EL (cell line): ENCODE measurements at places on chromosomes 6 and 20.

- no peak for DNase-seq
These were observed 359.8 kb downstream of the ZFAND3 start for GRCh38 chr6:38179300-38179699.

DNA sequence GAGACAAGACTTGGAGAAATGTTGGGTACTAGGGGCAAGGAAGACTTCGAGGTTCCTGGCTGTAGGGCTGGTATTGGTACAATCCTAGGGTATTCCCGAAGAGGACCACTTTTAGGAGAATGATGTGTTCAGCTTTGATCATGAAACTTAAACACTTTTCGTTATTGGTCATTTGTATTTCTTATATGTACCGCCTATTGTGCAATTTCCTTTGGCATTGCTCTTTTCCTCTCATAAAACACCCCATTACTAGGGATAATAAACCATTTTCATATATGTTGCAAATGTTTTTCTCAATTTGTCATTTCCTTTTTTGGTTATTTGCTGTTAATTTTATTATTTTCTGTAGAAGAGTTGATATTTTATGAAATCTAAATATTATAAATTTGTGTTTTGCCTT lies 18.9 kb upstream of the ARFGEF3 start:
- no peak for DNase-seq

GRCh38 chr6:32148289-32149091 lies 3.2 kb downstream of the PRRT1 start:
- no peak for DNase-seq

DNA sequence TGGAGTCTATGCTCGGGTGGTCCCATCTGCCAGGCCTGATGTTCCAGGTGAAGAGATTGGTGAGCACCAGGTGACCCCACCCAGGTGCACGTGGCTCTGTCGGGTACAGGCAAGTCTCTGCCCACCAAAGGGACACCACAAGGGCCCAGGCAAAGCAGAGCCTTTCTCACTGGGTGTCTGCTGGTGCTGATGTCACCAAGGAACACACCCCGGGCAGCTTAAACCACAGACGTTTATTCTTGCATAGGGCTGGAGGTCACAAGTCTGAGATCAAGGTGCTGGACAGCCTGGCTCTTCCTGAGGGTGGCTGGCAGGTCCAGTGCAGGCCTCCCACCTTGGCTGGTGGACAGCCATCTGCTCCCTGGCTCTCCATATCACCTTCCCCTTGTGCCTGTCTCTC lies 100.7 kb upstream of the CD93 start:
- DNase-seq = no peak

DNA sequence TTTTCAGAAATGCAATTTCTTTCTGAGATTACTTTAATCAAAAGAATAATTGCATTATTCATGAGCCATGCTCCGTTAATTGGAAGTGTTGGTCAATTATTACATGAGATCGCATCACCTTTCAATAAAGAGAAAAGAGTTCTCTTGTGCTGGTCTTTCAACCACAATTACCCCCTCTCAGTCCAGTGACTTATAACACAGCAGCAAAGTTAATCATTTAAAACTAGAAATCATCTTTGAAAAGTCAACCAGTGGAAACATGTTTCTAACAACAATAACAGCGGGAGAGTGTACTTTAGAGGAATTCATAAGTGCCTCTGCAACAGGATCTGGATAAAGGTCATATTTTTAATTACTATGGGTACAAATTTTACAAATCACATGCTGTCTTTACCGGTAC lies 384.4 kb upstream of the AGPAT4 start:
- DNase-seq = no peak

DNA sequence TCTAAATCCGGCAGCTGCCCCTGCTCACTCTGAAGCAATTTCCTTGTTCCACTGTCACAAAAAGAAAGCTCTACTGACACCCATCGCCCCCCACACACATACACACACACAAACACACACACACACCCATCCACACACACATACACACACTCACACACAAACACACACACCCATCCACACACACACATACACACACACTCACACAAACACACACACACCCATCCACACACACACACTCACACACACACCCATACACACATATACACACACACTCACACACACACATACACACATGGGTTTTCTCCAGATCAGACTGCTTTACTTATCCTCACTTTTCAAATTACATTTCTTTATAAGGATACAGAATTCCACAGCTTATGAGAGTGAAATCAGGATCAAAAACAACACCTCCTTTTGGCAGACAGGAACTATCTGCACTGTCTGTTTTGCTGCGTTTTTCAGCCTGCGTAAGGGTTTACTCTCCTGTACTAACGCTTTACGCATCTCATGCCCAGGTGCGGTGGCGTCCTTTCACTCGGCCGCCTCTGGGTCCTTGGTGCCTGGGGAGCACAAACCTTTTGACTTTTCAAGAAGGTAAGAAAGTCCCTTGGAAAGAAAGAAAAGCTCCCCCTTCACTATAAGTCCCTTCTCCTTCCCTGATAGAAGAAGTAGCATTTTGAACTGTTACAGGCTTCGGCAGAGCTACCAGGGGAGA lies 8.0 kb downstream of the DACT2 start:
- DNase-seq = no peak

- no peak for DNase-seq
These were observed 51.3 kb downstream of the PDE7B start for GRCh38 chr6:135902756-135903331.

DNA sequence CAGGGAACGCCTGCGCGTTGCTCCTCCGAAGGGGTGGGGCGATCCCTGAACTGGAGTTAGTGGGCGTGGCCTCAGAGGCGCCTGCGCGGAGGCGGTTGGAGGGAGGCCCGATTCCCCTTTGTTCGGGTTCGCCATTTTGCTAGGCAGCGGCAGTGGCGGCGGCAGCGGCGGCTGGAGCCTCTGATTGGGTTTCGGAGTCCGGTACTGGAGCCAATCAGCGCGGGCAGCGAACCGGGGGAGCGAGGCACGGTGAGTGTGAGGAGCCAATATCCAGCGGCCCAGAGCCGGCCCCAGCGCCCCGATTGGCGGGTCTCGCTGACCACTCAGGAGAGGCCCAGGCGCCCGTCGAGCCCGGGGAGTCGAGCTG lies at the start of gene NFYA:
Gene NFYA (plus strand): TSS at position 139 of the 367 bp plus-strand sequence. CDS start 6,116 bp downstream, outside the sequence.
- DNase-seq = no peak

GRCh38 chr20:10260316-10260715 lies 41.7 kb downstream of the SNAP25 start:
- DNase-seq = no peak

DNA sequence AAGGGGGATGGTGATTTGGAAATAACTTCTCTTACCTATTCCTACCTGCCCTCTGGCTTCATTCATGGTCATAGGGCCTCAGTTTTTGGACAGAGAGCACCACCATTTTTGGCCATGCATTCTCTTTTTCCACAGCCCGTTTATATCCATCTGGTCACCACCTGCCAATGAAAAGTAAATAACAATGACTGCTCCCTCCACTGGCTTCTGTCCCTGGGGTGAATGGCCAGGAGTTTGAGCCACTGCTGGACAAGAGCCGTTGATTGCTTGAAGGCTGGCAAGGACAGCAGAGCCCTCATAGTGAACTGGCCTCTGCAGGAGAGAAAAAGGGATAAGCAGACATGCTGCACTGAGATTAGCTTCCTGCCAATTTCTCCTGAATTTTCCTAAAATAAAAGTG lies 261.8 kb downstream of the ADGB start:
- DNase-seq = no peak

GRCh38 chr6:105212587-105212986 lies 32.8 kb upstream of the POPDC3 start:
- DNase-seq = no peak

DNA sequence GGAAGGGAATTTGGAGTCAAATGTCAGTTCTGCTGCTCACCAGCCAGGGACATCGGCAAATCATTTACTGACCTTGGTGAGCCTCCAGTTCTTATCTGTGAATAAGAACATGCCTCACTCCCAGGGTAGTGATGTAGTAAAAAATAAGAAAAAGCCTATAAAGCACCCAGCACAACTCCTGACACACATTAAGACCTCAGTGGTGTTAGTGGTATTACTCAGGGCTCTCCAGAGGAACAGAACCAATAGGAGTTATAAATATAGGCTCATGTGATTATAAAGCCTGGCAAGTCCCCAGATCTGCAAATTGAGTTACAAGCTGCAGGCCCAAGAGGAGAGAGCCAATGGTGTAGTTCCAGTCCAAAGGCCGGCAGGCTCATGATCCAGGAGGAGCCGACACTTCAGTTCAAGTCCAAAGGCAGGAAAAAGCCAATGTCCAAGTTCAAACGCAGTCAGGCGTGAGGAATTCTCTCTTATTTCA lies 71.3 kb upstream of the EYA2 start:
- no peak for DNase-seq

GRCh38 chr20:17334932-17335331 lies 108.1 kb downstream of the PCSK2 start:
- no peak for DNase-seq

DNA sequence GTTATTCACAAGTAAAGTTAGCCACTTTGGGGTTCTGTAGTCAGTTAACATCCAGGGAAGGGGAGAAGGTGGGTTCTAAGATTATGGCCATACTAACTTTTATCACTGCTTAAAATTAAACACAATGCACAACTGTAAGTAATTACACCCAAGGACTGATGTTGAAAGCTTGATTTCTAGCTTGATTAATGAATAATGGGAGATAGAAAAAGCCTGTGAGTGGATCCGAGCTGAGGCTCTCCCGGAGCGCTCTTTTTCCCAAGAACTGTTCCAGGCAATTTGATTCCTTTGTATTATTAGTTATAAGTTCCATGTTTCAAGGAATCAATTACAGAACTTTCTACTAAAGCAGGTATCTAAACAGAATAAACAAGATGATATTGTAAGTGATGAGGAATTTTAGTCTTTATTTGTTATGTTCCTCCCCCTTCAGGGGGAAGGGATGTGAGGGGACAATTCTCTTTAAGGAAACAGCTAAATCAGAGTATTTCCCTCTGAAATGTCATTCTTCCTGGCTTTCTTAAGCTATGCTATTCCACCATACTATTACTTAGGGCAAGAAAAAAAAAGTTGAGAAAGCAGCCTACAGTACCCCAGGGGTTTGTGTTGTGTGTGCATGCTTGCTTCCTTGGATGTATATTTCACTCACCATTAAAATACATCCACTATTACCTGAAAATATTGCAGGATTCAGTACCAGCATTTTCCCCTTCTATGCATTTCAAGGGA lies 3.8 kb downstream of the TSHZ2 start:
- DNase-seq = no peak

- no peak for DNase-seq
These were observed 17.8 kb downstream of the MAN1A1 start for GRCh38 chr6:119331663-119332286.

- DNase-seq = no peak
These were observed 378.5 kb downstream of the FRK start for GRCh38 chr6:115681978-115682775.

DNA sequence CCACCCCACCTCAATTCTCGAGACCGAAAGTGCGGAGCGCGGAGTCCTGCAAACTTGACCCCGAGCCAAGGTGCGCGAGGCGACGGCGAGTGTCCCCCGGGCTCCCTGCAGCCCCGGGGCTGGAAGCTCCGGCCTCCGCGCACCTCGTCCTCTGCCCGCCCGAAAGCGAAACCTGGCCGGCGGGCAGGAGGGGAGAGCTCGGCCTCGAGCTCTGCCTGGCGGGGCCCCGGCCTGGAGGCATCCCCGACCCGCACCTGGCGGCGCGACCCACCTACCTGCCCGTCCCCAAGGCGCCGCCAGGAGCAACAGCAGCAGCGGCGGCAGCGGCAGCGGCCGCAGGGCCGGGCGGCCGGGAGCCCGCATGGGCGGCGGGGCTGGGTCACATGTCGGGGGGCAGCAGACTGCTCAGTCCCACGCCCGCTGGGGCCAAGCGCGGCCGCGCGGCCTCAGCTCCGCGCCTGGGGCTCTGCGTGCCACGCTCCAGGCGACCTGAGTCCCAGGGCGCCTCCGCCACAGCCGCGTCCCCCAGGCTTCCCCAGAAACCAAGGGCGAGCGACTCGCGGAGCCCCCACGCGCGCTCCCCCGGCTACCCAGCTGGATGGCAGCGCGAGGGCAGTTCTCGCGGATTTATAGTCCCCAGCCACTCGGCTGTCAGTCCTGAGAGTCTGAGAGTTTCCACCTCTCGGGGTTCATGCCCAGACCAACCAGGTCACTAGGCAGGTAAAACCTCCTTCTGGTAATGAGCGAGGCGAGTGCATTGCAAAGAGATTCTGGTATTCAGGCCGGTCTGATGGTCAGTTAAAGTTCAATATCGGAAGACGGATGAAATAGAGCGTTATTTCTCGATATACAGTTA lies at the start of gene IL20RA:
Gene IL20RA (minus strand): TSS at position 600 of the 856 bp plus-strand sequence. CDS start 237 bp downstream, at position 363.
- peak; percentile 24 for DNase-seq

GRCh38 chr6:43103253-43103876 lies 27.3 kb downstream of the PTK7 start:
- DNase-seq = no peak

- DNase-seq = no peak
These were observed 15.2 kb downstream of the ZBP1 start for GRCh38 chr20:57605045-57605444.

DNA sequence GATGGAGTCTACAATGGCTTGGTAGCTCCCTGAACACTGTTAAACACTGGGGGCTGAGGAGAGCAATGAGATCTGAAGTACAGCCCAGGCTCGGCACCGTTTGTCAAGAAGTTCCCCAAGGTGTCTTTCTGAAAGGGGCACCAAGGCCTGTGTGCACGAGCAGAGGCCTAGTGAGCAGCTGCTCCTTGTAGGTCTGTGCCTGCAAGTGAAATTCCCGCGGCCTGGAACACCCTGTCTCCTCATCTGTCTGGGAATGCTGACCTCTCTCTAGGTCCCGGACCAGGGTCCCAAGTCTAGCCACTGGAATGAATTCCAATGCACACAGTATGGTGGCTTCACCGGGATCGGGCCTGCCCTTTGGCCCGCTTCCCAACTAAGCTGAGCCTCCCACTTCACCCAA lies 134.8 kb downstream of the FOXC1 start:
- DNase-seq = no peak

DNA sequence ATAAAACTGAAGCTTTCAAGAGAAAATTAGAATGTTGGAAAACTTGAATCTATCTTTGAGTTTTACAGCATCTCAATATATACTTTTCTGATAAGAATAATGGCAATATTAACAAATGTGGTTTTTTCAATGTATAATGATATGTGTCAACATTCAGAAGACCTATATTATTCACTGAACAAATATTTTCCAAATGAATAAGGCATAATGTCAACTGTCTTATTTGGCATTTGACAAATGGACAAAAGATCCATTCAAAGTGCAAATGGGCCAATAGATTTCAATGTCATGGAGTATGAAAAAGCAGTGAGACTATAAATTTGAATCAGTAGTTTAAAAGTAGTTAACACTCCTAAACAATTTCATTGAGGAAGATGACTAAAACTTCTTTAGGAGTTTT lies 20.9 kb downstream of the LMBRD1 start:
- no peak for DNase-seq

GRCh38 chr6:43781941-43782704 lies 12.1 kb downstream of the VEGFA start:
- no peak for DNase-seq

- DNase-seq = peak; percentile 80
These were observed 34.7 kb downstream of the FILIP1 start for GRCh38 chr6:75458895-75459294.

- peak; percentile 58 for DNase-seq
These were observed 63.8 kb upstream of the DYNLRB1 start for GRCh38 chr20:34452281-34452982.
